Type B pancreatic cell (in vitro differentiated cells): ENCODE measurements at places on chromosomes 5 and 9.

- DNase-seq: no peak
Observed at GRCh38 chr5:159581502-159582249, 251.4 kb upstream of the IL12B start.

- DNase-seq: no peak
Observed at GRCh38 chr9:37290940-37291485, 131.5 kb upstream of the GRHPR start.

DNA sequence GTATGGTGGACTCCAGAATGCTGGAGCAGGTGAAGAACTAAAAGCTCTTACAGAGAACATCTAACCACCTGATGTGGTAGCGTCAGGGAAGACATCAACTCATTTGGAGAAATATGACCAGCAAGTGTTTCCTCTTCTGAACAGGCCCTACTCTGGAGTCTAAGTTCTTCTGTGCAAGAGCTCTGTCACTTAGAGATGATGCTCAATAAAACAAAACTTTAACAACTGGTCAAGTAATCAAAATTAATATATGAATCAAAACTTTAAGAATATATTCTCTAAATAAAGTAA, 85.8 kb downstream of the CYFIP2 start:
- no peak for DNase-seq

- DNase-seq: peak; percentile 83
Observed at GRCh38 chr9:126228781-126229444, 97.7 kb upstream of the MVB12B start.

GRCh38 chr5:169160405-169160901, 140.5 kb downstream of the SLIT3 start:
- no peak for DNase-seq

GRCh38 chr9:97412626-97413385, 910 bp downstream of the TDRD7 start:
- DNase-seq: no peak

GRCh38 chr5:89208392-89208791, 325.4 kb upstream of the MEF2C start:
- no peak for DNase-seq
